ENCODE measurements at places on chromosomes 3 and 15.

GRCh38 chr15:40263024-40263754 lies 19.7 kb downstream of the ANKRD63 start:
- no peak for DNase-seq

- DNase-seq: no peak
These were observed 408.0 kb downstream of the NAALADL2 start for GRCh38 chr3:175267121-175267531.

- no peak for DNase-seq
These were observed 92.6 kb downstream of the SLCO3A1 start for GRCh38 chr15:91946075-91946474.

DNA sequence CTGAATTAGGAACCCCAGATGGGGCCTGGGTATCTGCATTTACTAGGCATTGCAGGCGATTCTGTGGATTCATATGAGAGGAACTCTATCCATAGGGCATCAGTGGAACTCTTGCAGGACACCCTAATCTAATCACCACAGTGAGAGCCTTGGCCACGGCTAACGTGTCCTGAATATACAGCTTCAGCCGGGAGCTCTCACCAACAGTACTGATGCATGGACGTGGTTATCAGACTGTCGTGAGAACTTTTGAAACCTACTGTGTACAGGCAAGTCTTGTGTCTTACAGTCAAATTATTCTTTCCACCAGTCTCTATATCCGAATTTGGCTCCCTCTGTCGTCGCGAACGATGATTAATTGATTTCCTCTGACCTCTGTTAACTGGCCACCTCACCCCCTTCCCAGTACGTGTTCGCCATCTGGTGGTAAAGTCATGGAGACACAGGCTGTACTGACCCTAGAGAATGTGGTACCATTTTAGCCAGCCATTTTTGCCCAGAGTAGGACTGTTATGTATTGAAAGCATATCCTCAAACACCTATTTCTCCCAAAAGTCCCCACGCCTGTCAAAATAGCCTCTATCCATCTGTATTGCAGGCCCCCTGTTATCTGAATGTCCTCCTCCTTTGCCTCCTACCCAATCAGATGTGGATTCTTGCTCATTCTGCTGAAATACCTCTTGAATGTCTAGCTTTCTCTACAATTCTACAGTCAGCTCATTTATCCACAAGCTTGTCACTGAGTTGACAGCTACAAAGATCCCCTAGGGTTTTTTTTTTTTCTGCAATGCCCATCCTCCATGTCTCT lies 39.7 kb downstream of the GLDN start:
- DNase-seq: peak; percentile 43

- no peak for DNase-seq
These were observed 746.3 kb downstream of the ZPLD1 start for GRCh38 chr3:103181160-103181559.

DNA sequence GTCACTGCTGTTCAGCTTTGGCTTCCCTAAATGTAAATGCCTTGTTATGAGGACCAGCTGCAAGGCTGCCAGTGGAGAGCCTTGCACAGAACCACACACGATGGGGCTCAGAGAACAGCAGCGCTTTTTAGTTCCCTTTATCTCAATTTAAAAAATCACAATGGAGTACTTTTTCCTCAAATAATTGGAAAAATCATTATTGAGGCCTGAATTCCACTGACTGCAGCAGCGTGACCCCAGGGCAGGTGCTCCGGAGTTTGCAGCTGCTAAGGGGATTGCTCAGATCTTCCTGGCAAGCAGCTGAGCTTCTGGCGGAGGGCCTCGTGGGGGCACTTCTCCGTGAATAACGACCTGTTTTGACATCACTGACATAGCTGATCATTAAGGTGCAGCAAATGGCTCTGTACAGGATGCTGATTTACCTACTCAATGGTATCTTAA lies 245.6 kb upstream of the TRIM42 start:
- DNase-seq: no peak

DNA sequence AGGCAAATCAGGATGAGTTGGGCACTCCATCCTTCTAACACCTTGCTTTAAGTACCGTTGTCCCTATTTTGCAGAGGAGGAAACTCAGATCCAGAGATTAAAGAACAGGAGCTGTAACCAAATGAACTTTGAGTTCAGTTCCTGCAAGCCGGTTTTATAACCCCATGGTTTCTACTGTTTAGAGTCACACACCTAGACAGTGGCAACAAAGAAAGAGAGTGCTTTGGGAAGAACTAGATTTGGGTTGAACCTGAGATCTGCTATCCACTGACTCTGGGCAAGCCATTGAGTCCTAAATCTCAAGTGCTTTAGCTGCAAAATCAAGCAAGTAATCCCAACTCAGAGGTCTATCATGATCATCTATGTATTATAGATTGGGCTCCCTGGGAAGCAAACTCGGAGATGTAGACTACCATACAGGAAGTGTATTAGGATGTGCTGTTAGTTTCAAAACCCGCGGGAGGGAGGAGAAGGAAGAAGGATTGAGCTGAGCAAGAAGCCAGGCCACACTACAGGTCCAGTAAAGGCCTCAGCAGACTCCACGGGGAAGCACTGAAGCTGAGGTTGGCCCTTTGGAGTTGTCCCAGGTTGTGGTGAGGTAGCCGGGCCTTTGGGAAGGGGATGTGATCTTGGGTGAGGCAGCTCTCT lies 42.2 kb downstream of the SRGAP3 start:
- no peak for DNase-seq

GRCh38 chr15:78035861-78036476 lies 41.5 kb downstream of the TBC1D2B start:
- no peak for DNase-seq

DNA sequence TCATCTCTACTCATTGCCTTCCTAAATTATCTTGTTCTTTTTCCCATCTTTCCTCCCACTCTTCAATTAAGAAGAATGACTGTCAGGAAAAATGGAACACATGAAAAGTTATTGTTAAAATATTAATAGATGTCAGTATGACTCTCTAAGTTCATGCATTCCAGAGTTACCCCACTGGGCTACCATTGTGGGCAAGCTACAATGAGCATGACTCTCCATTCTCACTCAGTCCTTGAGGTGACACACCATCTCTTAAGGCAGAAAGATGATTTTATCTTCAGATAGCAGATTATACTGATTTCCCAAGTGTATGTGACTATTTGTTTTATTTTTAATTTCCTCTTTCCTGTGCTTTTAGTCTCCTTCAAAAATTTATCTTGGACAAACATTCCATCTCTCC lies 144.3 kb downstream of the ALCAM start:
- DNase-seq: no peak

Measured in stimulated activated CD4-positive, alpha-beta T cell treated with anti-CD3 and anti-CD28 coated beads, Interleukin-15, amount 100 ng/mL, for 24 hours (primary cell).